ENCODE measurements at places on chromosomes 6 and 20.

GRCh38 chr6:7183707-7184106 lies 75.9 kb downstream of the RREB1 start:
- no peak for DNase-seq

DNA sequence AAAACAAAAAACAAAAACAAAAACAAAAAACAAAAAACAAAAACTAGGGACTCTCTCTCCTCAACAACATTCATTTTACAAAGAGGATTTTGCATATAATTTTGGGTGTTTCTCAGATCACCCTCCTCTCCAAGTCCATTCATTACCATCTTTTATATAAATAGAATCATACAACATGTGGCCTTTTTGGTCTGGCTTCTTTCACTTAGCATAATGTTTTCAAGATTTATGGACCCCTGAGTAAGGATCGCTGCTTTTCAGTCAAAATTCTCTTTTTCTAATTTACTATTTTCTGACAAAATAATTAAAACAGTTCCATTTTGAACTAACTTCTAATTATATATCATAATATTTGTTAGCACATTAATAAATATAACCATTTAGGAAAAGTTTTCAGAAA lies 94.8 kb downstream of the UBE3D start:
- DNase-seq, result no peak

DNA sequence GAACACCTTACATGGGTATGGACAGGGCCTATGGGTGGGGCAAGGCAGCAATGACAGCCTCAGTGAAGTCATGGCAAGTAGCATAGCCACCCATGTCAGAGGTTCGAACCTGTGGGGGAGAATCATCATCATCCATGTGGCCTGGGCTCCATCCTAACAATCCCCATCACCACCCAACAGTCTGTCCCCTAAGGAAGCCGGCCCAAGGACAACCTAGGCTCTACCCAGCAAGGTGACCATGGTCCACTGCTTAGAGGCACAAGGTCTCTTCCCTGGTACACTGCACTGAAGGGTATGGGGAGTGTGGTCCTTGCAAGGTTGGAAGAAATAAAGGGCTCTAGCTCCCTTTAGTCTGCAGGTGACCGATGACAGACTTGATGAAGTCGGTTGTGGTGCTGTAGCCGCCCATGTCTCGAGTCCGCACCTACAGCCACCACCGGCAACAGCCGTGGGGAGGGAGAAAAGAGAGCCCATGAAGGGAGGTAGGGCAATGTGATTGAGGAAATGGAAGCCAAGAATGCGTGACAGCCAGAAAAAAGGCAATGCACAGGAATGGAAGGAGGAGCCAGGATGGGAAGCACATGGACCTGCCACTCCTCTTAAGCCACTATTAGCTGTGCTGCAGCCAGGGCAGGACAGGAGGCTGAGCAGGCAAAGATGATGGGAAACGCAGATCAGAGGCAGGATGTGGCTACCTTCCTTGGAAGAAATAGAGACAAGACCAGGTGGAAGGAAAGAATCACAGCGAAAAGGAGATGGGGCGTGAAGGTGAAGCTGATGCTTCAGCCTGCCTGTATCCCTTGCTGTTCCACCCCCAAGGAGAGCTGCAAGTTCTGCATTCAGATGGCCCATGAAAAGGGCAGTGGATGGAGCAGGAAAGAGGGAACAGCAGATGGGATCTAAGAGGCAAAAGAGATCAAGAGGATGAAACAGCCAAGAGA lies 5.3 kb downstream of the IDH3B start:
- DNase-seq, result no peak

DNA sequence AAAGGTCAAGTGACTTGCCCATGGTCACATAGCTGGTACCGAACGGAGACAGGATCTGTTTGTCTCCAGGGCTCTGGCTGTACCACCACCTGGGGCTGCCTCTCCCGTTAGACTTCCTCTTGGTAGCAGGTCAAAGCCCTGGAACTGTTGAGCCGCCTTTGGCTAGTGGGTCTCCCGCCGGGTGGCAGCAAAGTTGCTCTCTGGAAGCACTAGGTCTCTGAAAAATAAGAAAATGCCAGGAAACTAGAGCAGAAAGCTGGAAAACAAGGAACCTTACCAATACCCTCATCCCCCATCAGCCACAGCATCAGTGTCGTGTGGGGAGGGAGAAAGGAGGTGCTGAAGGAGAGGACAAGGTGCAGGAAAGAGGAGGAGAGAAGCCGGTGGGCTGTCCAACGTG lies 291.0 kb upstream of the SUPT3H start:
- no peak for DNase-seq

GRCh38 chr20:63500151-63500901 lies 1.4 kb upstream of the EEF1A2 start:
- no peak for DNase-seq

DNA sequence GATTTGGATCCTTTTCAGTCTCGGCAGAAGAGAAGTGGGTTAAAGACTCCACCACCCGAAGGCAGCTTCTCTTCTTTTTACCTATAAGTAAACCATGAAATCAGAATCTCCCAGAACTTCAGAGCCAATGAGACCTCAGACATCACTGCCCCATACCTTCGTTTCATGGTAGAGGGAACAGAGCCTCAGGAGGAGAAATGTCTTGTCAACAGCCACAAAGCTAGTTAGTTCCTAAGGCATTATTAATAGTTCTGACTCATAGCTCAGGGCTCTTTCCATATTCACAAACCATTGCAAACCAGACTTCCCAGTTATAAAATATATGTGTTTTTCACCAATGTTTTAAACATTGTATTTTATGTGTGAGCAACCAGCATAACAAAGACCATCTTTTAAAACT lies 118.7 kb upstream of the RIPOR2 start:
- DNase-seq, result peak; percentile 75

DNA sequence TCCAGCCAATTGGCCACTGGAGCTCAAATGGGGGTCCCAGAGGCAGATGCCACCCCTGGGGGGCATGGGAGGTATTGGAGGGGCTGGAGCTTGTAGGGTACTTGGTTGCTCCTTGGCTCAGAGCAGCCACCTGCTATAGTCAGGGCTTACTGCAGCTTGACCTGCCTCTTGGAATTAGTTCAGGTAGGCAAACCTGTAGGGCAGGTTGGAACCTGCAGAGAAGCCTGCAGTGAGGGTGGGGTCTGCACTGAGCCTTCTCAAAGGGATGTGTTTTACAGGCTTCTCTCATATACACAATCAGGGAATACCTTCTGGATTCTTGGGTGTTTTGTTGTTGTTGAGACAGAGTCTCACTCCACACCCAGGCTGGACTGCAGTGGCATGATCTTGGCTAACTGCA lies 94.2 kb upstream of the MYL9 start:
- no peak for DNase-seq

DNA sequence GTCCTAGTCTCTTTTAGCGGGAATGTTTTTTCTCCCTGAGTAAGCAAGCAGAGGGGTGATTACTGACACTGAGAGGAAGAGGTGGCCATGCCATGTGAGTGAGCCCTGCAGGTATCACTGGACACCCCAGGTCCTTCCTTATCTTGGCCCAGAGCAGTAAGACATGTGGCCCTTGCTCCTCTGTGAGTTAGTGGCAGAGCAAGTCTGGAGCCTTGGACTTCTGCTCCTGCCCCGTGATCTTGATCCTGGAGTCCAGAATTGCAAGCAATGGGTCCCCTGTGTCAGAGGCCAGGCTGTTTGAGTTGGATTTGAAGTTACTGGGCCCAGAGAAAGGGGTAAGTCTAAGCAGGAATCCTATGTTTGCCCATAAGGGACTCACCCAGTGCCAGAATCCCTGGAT lies 92.1 kb upstream of the EMILIN3 start:
- DNase-seq, result no peak

GRCh38 chr6:135222623-135223022 lies 41.5 kb downstream of the MYB start:
- DNase-seq, result no peak

GRCh38 chr20:11266571-11266970 lies 592.8 kb upstream of the JAG1 start:
- DNase-seq, result no peak

DNA sequence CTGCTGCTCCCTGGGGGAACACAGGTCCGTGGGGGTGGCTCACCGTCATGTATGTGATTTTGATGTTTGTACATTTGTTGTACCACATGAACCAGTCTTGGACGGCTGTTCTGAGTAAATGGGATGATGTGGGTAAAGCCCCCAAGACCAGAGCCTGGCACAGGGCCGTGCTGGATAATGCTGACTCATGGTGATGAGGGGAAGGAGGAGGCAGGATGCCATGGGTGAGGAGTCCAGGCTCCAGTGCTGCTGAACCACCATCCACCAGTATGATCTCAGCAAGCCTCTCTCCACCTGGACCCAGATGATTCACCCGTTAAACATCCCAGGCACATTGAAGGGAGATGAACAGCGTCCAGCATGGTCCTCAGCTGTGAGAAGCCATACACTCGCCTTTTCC lies 9.6 kb upstream of the APCDD1L start:
- DNase-seq, result peak; percentile 32

GRCh38 chr6:127618729-127619128 lies 41.8 kb downstream of the C6orf58 start:
- peak; percentile 73 for DNase-seq

DNA sequence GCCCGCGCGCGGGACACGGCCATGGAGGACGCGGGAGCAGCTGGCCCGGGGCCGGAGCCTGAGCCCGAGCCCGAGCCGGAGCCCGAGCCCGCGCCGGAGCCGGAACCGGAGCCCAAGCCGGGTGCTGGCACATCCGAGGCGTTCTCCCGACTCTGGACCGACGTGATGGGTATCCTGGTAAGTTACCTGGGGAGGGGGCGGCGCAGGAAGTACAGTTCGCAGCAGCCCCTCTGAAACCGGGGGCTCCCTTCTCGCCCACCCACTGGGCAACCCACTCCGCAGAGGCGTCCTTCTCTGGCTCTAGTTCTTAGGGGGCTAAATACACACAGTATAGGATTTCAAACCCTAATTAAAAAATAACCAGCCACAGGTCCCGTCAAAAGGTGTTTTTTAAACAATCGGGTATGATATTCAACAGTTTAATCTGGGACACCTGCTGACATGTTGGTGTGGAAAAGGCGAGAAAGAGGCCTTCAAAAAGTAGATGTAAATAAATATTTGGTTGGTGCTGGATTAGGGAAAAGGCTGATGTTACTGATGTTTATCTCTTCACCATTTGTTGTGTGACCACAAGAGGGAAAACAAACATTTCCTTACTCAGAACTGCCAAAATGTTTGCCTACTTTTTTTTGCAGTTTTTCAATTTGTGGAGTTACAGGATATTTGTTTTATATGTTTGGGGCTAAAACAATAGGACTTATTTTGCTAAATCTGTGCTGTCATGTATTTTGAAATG lies 577 bp downstream of the SASH1 start:
- no peak for DNase-seq

DNA sequence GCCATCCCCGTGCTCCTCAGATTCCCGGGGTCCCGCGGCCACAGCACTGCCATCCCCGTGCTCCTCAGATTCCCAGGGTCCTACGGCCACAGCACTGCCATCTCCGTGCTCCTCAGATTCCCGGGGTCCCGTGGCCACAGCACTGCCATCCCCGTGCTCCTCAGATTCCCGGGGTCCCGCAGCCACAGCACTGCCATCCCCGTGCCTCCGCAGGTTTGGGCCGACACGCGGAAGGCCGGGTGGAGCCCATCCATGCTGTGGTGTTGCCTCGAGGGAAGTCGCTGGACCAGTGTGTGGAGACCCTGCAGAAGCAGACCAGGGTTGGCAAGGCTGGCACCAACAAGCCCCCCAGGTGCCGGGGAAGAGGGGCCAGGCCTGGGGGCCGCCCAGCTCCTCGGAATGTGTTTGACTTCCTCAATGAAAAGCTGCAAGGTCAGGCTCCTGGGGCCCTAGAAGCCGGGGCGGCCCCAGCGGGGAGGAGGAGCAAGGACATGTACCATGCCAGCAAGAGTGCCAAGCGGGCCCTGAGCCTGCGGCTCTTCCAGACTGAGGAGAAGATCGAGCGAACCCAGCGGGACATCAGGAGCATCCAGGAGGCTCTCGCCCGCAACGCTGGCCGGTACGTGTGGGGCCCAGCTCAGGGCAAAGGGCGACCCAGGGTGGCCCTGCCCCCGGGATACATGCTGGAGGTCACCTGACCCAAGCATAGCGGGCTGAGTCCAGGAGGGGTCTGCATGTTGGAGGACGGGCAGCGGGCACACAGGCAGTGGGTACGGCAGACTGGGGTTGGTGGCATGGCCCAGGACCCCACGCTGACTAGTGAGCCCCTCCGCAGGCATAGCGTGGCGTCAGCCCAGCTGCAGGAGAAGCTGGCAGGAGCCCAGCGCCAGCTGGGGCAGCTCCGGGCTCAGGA lies 1.3 kb upstream of the LIME1 start:
- DNase-seq, result no peak

GRCh38 chr6:5501837-5502236 lies 240.5 kb downstream of the FARS2 start:
- DNase-seq, result no peak

- DNase-seq, result no peak
Measured at GRCh38 chr6:30840935-30841643, 43.2 kb upstream of the DDR1 start.

- DNase-seq, result peak; percentile 29
Measured at GRCh38 chr6:157961153-157961831, 20.4 kb upstream of the SYNJ2 start.

Measured in foreskin fibroblast (primary cell).